ENCODE measurements at places on chromosomes 5 and 9. TPM values are rescaled to one million over a fixed set of nuclear protein-coding genes. Genes with fewer than 3 reads are reported as not detected.
A peak's percentile ranks its signal among the peaks of the same experiment; 100 is the strongest.

Gene ANKRD31
- 0.05 TPM for total RNA-seq

Gene MAMDC2
- 0.10 TPM for total RNA-seq

Gene ADAMTS13
- total RNA-seq: 9.1 TPM

Gene C9orf40
- 3.9 TPM for total RNA-seq

Gene FRMPD1
- 0.08 TPM for total RNA-seq

Gene ICE1
- 34.9 TPM for total RNA-seq

Gene ABLIM3
- total RNA-seq: 3.6 TPM

DNA sequence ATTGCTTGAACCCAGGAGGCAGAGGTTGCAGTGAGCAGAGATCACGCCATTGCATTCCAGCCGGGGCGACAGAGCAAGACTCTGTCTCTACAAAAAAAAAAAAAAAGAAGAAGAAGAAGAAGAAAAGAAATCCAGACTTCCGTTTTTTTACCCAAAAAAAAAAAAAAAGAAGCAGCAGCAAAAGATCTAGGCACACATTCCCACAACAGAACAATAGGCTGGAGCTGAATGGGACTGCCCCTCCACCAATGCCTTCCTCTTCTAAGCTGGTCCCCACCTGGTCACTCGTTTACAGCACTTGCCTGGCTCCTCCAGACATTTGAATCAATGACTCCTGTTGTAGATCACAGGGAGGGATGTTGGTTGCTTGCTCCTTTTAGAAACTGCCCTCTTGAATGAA is 1.6 kb upstream of the LMAN2 start:
- DNase-seq: no peak

- peak; percentile 70 for DNase-seq
These were observed 13.3 kb upstream of the RECK start for GRCh38 chr9:36023260-36024048.

DNA sequence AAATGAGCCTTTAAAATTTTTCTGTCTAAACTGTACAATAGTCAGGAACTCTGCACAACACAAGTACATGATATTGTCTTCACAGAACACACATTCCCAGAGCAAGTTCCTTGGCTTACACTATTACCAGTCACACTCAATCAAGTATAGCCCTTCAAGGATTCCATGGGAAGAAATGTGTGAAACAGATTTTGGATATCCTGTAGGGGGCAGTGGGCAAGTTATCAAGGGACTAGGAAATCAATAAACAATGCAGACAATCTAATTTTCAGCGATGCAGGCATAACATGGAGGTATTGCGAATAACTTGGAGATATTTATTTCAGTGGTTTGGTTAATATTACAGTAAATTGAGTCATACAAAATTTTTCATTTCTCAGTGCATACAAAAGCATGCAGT is 1171.5 kb upstream of the NUDT12 start:
- no peak for DNase-seq

GRCh38 chr5:16037121-16037845 is 142.3 kb downstream of the MARCHF11 start:
- DNase-seq: no peak

GRCh38 chr9:136231478-136232297 is 13.9 kb downstream of the QSOX2 start:
- no peak for DNase-seq

DNA sequence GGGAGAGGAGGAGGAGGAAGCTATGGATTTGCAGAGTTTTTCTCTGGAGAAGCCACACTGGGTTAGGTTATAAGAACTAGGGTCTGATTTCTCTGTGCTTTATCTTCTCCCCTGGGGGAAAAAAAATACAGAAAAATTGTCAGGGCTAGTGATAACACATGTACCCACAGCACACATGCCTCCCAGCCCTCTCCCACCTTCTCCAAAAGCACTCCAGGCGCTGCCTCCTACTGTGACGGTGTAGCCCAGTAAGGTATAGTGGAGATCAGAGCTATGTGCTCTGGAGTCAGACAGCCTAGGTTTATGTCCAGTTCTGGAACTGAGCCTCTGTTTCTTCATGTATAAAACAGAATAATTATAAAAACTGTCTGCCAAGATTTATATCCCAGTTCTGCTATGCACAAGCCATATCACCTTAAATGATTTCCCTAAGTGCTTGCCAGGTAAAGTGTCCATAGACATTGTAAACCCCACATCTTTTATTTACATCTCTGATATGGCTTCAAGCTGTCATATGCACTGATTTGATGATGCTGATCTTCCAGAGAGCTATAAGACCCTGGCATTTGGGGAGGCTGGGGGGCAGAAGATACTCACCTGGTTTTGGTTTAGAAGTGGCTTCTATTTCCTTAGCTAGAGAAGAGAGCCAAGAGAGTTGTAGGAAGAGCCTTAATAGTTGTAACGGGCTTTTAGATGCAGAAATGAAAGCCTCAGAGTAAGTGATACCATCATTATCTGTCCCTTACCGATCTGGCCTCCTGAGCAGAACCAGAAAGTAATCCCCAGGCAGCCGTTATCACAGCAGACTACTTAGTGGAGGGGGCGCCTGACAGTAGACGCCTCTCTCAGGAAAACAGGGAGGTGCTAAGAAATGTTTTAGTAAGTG is 7.6 kb downstream of the SLC1A3 start:
- no peak for DNase-seq

DNA sequence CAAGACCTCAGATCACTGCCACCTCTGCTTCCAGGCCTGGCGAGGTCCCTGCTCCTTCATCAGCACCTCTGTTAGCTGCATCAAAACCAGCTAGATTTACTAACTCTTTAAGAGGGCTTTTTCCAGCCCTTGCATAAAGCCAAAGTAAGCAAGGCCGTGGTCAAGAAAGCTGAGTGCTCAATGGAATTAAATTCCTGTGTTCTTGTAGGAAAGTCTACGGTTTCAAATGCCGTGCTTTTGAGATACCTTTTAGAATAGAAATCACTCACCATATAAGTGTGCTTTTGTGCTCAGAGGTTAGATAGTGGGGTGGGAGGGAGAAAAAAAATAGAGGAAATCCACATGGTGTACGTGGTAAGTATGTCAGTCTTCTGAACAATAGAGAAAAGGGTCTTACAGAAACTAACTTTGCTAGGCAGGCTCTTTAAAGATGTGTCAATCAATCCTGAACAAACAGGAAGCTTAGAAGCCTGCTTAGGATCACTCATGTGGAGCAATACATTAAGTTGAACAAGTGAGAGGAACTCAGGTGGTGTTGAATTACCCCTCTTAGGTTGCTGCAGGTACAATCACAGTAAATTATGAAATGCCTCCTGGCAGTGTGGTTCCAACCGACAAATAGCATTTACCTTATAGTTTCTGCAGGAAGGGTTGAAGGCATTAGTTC is 79.7 kb downstream of the SEMA6A start:
- DNase-seq: no peak

GRCh38 chr5:6713274-6714225 is at the start of gene TENT4A:
Gene TENT4A (plus strand): TSS chr5:6713432. CDS start chr5:6713984, 552 bp downstream.
- DNase-seq: no peak

- no peak for DNase-seq
These were observed 114.4 kb downstream of the ROR2 start for GRCh38 chr9:91835632-91836031.

- no peak for DNase-seq
These were observed 5.4 kb downstream of the NACC2 start for GRCh38 chr9:136089697-136090045.

DNA sequence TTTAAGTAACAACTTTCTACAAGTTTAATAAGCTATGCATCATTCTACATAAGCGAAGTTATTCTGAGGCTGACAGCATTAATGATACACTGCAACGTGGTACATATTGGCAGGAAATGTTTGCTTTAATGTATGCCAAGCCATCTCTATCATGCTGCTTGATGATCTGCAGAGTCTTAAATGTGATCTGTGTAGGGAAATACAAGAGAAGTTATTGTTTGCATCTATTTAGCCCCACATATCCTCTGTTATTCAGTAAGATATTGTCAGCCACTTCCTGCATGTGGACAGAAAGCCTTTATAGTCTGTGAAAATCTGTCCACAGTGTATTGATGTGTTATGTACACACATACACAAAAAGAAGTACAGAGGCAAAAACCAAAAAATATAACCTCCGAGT is 193.1 kb upstream of the FREM1 start:
- DNase-seq: no peak

GRCh38 chr5:156149213-156149612 is 177.8 kb upstream of the SGCD start:
- no peak for DNase-seq

DNA sequence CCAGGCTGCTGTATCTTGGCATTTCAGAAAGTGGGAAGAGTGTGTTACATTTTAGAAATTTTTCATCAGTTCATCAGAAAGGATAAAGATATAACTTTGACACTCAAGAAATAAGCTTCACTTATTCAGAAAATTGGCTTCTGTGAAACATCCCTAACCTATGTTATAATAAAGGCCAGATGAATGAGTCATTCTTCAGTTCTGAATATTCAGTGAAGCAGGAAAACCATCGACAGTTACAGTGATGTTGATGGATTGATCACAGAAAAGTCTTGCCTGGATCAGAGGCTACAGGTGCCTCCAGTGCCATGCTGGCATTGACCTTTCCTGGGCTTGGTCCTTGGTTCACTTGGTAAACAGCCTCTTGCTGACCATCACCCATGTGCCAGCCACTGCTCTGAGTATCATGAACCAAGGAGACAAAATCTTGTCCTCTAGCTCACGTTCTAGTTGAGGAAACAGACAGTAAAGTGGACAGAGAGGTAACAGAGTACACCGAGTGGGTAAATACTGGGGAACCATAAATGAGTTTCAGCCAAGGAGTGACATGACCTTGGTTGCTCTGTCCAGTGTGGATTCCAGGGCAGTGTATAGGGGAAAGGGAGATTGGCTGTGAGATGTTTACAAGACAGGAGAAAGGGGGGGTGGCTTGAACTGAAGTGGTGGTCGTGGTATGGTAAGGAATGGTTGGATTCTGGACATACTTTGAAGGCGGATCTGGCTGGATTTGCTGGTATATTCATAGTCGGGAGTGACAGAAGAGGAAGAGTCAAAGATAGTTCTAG is 98.6 kb downstream of the AMBP start:
- DNase-seq: no peak

Data from endothelial cell (in vitro differentiated cells).